Fibroblast of the conjunctiva (primary cell): ENCODE measurements at places on chromosomes 12 and 14.
A peak's percentile ranks its signal among the peaks of the same experiment; 100 is the strongest.

DNA sequence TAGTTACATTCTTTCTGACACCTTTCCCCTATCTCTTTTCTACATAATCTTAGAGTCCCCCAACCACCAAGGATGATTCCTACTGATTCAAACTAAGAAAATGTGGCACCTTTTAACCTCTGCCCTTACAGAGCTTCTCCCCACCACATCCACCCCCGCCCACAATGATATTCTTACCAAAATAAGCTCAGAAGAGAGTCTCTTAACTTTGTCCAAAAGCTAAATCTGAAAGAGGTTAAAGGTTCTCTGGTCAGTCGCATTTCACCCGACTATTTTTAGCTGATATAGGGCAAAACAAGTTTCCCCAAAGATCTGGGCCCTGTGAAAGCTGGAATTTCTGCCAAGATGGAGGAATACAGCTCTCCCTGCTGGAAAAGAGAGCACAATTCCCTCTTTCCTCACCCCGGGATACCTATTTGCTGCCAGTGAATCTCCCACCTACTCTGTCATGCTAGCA is 128.6 kb downstream of the ZFP36L1 start:
- no peak for DNase-seq

DNA sequence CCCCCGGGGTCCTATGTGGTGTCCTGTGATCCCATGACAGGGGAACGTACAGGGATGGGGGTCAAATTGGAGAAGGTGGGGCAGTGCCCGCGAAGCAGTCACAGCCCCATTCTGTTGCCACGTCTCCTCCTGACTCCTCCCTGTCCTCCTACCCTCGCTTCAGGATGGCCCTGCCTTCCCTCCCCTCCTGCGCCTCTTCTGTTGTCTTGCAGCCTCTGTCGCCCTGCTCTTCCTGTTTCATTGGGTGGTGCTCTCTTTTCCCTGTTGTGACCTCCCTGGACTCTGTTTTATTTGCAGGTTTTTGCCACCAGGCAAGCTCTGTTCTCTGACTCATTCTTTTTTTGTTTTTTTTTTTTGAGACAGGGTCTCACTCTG is 18.7 kb downstream of the CABP1 start:
- no peak for DNase-seq

DNA sequence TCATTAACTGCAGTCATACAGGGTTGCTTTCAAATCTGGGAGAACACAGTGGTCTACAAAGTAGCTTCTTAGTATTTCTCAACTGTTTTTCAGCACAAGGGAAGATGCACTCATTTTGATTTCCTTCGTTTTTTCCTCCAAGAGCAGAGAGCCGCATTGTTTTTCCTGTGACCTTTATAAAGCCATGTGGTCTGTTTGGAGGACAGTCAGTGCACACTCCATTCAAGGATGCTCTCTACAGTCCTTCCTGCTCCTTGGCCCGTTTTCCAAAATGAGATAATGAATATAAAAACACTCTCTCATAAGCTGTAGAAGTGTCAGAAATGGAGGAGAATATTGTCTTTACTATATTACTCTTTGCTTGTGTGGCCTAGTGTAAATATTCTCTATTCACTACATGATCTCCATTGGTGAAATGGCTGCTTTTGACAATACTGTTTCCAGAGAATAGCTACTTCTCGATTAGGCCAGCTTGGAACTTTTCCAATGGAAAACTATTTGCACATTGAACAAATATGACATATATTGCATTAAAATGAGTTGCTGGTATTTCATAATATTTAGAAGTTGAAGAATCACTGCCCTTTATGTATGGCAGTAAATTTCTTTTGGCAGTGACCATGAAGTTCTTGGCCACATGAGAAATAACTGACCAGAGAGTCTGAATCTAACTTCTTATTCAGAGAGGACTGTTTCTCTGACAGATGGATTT is 393.1 kb upstream of the RGS6 start:
- DNase-seq = peak; percentile 57

DNA sequence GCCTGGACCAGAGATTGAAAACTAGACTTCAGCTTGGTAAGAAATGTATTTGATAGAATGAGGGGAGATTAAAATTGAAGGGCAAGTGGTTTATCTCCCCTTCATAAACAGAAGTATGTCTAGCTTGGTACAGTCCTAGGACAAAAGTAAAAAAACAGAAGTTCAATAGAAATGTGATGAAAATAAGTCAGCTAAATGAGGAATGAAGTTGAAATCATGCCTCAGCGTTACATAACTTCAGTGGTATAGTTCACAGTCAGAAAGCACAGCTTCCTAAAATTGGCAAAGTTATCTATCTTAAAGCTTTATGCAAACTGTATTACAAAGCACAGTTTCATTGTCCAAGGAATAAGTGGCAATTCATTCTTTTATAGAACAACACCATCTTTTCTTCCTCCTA is 90.2 kb upstream of the SYT10 start:
- no peak for DNase-seq

DNA sequence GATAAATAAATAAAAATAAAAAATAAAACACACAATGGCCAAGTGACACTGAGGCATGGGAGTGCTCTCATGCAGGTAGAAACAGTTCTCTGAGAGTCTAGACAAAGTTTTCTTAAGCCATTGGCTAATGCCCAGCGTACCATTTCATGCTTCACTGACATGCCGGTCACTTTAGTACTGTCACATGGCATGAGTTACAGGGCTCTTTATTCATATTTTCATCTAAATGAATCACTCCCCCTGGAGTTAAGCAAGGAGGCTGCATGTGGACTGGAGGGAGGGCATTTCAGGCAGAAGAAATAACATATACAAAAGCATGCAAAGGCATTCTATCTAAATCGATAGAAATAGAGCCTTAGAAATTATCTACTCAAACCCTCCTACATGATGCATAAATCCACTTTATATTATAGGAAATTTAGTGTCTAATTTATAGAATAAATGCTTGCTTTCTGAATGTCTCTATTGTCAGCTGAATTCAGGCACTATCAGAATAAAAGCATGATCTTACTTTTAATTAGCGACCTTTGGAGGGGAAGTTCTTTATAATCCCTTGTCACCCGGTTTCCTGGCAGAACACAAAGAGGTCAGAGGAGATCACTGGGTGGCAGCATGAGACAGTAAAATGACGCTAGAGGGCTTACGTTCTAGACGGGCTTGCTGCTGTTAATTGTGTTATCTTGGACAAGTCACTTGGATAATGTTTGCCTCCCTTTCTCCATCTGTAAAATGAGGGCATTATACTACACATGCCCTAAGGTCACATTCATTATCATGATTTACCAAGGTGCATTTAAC is 17.5 kb downstream of the DYRK4 start:
- no peak for DNase-seq
